Renal cortex interstitium (tissue), 15 donors: ENCODE measurements at places on chromosomes 1 and 21.

- no peak for DNase-seq
These were observed 54.8 kb downstream of the SSX2IP start for GRCh38 chr1:84635429-84635828.

DNA sequence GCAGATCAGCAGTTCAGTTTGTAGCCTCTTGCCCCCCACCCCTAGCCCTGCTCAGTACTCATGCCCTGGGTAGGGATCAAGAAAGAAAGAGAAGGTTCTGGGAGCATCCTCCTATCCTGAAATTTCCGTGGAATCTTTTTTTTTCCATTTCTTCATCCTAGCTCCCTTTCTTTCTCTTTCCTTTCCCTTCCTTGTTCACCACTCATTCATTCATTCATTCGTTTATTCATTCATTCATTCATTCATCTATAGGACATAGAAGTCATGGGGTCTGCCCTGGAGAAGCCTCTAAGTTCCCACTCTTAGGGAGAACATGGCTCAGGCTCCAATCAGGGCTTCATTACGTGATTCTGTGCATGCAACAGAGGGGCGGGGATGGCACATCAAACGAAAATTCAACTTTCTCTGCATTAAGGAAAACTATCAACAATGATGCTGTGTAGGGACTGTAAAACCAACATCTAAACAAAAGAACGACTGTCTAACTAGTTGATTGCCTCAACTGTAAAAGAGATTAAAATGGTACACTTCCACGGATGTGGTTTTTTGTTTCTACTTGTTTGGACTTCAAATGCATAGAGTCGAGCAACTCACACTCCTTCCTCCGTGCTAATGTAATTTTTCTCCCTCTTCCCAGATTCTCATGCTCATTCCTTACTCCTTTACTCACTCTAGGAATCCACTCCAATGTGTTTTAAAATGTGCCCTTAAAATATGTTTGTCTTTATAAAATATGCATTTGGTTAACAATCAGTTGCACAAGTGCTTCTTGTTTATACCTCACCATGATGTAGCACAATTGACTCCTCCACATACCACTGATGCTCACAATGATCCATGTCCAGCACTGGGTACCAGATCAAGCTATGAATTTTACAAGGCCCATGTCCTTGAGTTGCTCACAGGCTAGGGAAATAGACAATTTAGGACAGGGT, 101.2 kb upstream of the SLC2A1 start:
- no peak for DNase-seq

- DNase-seq, result no peak
These were observed 8.2 kb upstream of the MIXL1 start for GRCh38 chr1:226215239-226215638.

GRCh38 chr1:64304823-64305222, 101.4 kb downstream of the UBE2U start:
- DNase-seq, result no peak

- DNase-seq, result no peak
These were observed 74.2 kb downstream of the PTPN14 start for GRCh38 chr1:214476986-214477870.

DNA sequence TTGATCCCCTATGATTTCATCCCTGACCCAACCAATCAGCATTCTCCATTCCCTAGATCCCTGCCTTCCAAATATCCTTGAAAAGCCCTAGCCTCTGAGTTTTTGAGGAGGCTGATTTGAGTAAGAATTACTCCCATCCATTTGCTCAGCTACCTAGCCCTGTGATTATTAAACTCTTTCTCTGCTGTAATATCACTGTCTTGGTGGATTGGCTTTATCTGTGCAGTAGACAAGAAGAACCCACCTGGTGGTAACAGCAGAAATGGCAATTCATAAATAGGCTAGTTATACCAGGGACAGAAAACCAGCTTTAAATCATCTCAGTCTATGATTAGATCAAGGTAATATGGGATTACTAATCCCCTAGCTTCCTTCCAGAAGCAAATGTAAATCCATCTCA, 13.0 kb downstream of the IL20 start:
- DNase-seq, result no peak

- DNase-seq, result no peak
These were observed 22.4 kb downstream of the LRRC8B start for GRCh38 chr1:89546934-89547562.

GRCh38 chr1:41239988-41240610, 2.0 kb downstream of the SCMH1 start:
- peak; percentile 19 for DNase-seq

- DNase-seq, result no peak
These were observed 5.9 kb downstream of the CDC14A start for GRCh38 chr1:100358210-100358609.

DNA sequence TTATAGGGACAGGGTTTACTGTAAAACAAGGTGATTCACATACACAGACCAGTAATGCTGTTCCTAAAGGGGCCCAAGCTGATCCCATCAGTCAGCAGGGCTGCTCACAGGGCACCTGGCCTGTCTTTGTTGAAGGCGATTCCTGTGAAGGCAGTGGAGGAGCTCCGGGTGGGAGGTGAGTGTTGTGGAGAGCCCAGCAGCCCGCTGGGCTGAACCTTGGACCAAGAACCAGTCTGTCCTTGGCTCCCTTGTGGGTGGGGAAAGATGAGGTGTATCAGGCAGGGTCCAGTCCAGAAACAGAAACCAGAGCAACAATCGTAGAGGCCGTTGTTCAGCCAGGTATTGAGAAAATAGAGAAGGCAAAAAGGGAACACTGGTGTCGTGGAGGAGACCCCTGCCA, 12.5 kb downstream of the PDXK start:
- DNase-seq, result no peak

- no peak for DNase-seq
These were observed 123.2 kb downstream of the IGSF21 start for GRCh38 chr1:18230840-18231239.

DNA sequence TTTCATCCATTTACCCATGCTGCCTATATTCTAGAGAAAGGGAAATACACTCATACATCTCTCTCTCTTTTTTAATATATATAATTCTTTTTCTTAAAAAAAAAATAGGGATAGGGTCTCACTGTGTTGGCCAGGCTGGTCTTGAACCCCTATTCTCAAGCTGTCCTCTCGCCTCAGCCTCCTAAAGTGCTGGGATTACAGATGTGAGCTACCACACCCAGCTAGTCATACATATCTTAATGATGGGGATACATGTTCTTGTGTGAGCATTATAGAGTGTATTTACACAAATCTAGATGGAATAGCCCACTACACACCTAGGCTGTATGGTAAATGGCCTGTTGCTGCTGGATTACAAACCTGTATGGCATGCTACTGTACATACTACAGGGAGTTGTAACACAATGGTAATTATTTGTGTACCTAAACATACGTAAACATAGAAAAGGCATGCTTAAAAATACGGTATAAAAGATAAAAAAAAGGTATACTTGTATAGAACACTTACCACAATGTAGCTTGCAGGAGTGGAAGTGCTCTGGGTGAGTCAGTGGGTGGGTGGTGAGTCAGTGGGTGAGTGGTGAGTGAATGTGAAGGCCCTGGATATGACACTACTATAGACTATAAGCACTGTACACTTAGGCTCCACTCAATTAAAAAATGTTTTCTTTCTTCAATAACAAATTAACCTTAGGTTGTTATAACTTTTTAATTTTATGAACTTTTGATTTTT, 72.9 kb downstream of the IVNS1ABP start:
- no peak for DNase-seq

DNA sequence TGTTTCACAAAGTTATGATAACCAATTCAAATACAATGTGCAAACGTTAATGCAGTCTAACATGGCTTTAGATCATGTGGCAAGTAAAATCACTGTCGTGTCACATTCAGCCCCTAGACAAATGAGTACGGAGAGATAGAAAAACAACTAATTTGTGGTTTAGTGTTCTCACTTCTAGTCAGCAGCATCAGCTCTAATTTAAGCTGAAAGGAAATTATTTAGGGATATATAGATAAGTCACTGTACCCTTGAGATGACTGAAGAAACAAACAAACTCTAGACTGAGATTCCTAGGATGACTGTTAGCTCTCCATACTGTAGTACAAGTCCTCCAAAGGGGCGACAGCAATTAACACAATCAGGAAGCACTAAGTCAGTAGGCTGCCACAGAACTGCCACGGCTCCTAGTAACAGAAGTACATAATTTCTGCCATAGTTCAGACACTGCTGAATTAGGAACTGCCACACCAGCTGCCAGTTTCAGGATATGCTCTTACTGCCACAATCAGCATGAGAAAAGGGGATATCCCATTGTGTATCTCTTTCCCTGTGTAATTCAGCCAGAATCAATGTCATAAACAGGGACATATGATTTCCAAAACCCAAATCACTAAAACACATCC, 150.4 kb upstream of the NEGR1 start:
- no peak for DNase-seq

DNA sequence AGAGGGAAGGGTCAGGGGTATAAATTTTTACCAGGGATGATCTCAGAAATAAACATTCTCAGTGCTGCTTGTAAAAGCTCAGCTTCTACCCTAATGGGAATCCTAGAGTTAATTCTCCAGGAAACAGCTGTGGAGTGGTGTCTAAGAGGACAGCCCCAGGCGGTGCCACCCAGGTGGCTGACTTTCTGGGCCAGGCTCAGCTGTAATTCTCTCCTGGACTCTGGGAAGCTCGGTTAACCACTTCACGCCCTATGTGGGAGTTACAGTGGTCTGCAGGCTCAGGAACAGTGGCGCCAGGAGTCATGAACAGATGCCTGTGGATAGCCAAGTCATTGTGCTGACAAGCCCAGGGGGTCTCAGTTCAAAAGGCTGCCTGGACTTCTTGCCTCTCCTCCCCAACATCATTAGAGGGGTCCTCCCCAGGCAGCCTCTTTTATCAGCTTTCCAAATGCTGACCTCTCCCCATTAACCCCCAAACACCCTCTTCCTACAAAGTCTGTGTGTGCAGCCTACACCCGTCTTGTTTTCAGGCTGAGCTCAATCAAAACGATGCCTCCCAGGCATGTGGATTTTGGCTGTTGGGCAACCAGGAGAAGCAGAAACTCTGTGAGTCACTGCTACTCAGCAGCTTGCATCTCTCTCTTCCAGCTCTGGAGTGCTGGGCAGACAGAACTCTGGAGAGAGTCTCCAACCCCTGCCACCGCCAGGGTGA, 1.2 kb downstream of the HHIPL2 start:
- peak; percentile 25 for DNase-seq

GRCh38 chr1:197633447-197634078, 141.7 kb downstream of the DENND1B start:
- no peak for DNase-seq

GRCh38 chr1:116475850-116476218, 95.0 kb downstream of the CD58 start:
- no peak for DNase-seq

GRCh38 chr1:206582971-206583706, 29.1 kb downstream of the EIF2D start:
- no peak for DNase-seq

DNA sequence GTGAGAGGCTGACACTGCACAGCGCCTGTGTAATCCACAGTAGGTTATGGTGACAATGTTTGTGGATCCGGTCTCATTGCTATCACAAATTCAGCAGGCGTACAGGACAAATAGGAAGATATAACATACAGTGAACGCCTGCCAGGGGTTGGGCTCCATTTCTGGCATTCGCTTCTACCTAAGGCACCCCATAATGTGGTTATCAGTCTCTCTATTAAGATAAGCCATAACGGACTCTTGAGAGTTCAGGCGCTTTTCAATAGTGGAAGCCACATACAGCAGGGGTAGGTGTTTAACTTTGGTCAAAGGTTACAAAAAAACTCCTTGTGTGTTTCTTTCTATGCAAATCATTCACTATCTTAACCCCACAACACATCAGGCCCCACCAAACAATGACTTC, 72.8 kb downstream of the SIPA1L2 start:
- DNase-seq, result no peak

DNA sequence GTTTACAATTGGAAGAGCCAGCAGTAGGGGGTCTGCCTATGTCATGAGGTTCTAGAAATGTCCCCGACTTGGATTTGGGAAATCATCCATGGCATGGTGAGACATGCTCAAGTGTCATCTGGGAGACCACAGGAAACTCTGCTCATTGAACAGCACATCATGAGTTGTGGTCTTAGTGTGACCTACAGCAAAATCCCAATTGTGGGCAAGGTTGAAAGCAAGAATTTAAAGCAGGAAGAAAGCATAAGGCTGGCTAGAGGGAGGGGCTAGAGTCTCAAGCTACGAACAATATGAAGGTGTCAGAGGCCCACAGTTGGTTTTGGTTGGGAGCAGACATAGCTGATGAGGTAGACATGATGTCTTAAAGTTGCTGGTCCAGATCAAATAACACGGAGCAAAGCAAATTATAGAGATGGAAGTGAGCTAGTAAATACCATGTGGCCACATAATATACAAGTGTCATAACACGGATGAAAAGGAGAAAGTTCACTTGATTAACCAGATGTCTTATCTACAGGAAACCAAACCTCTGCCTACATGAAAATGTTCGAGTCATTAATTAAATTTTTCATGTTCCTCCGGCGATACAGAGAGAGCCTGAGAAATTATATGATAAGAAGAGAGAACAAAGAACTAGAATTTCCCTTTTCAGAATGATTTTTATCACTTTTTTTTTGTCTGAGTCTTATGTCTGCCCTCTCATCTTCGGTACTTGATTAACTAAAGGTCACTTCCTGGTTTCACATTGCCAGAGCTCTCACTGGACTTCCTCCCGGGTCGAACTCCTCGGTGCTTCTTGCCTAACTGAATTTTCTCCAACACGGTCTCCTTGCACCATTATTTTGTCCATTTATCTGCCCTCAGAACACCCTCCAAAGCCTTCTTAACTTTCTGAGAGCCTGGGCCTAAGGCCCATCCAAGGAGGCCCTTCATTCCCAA, 67.5 kb upstream of the DUSP10 start:
- no peak for DNase-seq

GRCh38 chr1:155888481-155888880, 22.7 kb downstream of the RIT1 start:
- DNase-seq, result no peak

DNA sequence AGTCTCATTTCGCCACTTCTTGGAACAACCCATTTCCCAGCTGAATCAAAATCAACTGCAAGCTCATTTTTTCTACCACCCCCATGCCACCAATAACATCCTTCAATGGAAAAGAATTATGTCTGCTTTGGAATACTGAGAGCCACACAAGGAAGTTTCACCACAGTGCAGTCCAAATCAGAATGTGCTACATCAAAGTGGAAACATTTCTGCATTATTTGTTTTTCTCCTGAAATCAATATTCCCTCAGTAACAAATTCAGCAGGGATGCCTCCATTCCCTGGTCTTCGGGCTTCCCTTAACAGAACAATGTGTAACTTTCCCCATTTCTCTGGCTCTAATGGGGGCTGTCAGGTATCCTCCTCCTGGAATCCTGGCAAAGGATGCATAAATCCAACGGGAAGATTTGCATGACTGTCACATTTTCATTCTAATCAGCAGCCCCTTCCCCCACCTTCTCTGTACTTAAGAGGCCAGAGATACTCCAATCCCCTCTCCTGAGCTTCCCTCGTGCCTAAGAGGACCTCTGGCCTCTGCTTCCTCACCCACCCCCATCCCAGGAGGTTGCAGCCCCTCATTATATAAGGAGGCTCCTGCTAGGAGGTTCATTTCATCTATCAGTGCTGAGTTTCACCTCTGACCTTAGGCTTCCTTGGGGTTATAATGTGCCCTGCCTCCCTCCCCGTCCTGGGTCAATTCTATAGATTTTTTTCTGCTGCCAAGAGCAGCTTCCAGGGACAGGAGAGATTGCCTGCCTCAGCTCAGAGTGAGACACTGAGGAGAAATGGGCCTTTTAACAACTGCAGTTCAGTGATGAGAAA, 201.1 kb downstream of the OMA1 start:
- no peak for DNase-seq

- no peak for DNase-seq
These were observed 13.0 kb upstream of the SLC6A9 start for GRCh38 chr1:44044071-44044801.

- no peak for DNase-seq
These were observed 9.0 kb upstream of the KCTD3 start for GRCh38 chr1:215557992-215558626.
